ENCODE measurements at places on chromosomes 1 and 21.
A peak's percentile ranks its signal among the peaks of the same experiment; 100 is the strongest.

DNA sequence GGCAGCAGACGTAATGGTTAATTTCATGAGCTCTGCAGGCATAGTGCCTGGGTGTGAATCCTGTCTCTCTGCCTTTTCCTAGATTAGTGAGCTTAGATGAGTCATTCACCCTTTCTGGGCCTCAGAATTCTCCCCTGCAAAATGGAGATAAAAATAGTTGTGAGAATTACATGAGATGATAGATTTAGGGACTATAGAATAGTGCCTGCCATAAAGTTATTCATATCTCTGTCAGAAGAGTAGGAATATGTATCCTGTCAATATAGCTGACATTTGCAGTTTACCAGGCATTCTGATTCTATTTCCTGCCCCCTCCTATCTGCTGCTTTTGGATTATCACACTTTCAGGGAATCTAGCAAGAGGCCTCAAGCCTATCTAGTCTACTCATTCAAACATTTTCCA lies 112.0 kb downstream of the PDE4B start:
- peak; percentile 15 for DNase-seq

DNA sequence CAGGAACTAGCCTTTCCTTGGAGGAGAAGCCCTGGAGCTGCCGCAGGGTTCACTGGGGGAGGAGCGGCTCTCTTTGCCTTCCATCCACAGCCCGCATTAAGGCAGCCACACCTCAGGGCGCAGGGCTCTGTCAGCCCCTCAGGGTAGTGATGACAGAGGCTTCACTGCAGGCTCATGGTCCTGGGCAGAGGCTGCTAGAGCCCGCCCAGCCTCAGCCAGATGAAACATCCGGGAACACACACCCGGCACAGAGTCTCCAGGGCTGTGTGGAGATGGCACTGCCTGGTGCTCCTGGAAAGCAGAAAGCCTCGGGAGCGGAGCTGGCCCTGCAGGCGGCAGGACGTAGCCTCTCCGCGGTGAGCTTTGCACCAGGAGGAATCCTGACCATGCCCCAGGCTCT lies 29.4 kb upstream of the PEX10 start:
- DNase-seq, result no peak

- no peak for DNase-seq
These were observed 28.4 kb downstream of the SLC27A3 start for GRCh38 chr1:153803470-153804056.

DNA sequence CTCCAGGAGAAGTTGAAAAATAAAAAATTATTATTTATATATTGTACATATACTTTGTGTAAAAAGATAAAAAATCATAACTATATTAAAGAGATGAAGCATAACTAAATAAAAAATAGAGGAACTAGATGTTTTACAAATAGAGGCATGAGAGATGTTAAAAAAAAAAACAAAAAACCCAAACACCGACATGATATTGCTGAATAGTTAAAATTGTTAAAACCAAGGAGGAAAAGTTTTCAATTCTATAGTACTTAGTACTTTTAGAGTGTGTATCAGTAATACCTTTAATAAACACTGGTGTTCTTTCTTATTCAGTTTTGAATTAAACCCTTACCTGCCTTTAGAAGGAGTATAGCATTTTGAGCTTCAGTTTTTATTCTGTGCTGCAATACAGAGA lies 32.1 kb downstream of the BACH1 start:
- DNase-seq, result no peak

DNA sequence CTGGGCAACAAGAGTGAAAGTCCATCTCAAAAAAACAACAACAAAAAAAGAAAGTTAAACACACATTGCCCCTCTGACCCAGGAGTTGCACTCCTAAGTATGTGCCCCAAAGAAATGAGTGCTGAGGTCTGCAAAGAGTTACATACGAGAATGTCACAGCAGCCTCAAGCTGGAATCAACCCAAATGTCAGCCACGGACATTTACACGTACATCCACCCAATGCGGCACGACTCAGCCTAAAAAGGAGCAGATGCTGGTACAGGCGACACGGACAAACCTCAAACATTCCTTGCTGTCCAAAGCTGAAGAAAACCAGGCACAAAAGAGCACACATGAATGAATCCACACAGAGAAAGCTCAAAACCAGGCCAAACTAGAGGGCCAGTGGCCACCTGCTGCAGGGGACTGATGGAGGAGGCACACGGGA lies 46.8 kb upstream of the ECE1 start:
- DNase-seq, result no peak

DNA sequence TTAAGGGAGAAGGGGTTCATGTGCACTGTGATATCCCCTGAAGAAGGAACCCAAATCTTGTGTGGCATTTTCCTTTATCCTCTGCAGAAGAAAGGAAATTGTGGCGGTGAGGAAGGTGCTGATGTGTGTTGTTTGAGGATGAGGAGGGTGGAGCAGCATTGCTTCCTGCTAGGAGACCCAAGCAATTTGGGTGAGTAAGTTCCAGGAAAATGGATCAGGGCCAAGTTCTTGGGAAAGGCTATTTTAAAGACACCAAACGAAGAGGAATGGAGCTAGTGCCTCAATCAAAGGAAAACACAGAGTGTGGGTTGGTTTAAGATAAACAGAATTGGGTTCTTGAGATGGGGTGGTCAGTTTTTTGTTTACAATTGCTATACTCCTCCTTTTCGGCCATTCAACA lies 86.7 kb upstream of the MARK1 start:
- DNase-seq, result no peak

- DNase-seq, result peak; percentile 52
These were observed 7.0 kb downstream of the KCNAB2 start for GRCh38 chr1:6052543-6053205.

GRCh38 chr1:25999041-25999800 lies 1.4 kb upstream of the PAFAH2 start:
- no peak for DNase-seq

- peak; percentile 8 for DNase-seq
These were observed at the start of gene FHAD1 for GRCh38 chr1:15246960-15247614. Gene FHAD1 (plus strand): TSS chr1:15247223. CDS start chr1:15251785, 4,562 bp downstream.

DNA sequence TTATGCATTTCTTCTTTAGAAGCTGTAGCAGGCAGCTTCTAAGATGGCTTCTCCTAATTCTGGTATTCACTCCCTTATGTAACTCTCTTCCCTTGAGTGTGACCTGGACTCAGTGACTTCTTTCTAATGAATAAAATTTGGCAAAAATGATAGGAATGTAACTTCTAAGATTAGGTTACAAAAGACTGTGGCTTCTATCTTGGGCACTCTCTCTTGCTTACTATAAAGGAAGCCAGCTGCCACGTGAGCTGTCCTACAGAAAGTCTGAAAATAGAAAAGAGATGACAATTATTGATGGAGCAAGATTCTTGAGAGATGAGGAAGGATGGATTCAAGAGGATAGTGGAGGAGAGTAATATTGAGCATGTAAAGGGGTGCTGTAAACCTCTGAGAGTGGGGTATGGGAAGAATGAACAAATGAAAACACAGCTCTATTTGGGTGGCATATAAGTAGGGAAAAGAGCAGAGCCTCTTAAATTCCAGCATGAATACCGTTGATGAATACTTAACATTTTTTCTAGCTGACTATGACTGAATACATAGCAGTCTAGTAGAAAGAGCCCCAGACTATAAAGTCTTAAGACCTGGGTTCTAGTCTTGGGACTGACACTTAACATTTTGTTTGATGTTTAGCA lies 5.5 kb downstream of the TSEN15 start:
- peak; percentile 80 for DNase-seq

- no peak for DNase-seq
These were observed 376 bp downstream of the AVPR1B start for GRCh38 chr1:206116873-206117150.

GRCh38 chr21:17775431-17776126 lies 43.6 kb downstream of the C21orf91 start:
- no peak for DNase-seq

GRCh38 chr21:44449473-44450363 lies 5.6 kb upstream of the LRRC3 start:
- DNase-seq, result no peak

- no peak for DNase-seq
These were observed 106.4 kb downstream of the KAZN start for GRCh38 chr1:14704846-14705245.

- DNase-seq, result no peak
These were observed 15.8 kb downstream of the THRAP3 start for GRCh38 chr1:36239941-36240637.

GRCh38 chr1:72284084-72284347 lies 1.7 kb upstream of the NEGR1 start:
- peak; percentile 25 for DNase-seq

DNA sequence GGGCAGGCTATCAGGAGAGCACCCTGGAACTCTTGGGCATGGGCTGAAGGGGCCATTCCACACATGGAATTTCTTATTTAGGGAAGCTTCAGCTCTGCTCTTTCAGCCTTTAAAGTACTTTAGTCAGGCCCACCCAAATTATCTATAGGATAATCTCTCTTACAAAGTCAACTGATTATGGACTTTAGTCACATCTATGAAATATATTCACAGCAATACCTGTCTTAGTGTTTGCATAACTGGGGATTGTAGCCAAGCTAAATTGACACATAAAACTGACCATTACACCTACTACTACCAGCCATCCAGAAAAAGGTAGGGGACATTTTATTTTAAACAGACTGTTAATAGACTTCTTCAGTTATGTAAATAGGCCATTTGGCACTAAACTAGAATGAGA lies 114.9 kb upstream of the VANGL1 start:
- DNase-seq, result no peak

DNA sequence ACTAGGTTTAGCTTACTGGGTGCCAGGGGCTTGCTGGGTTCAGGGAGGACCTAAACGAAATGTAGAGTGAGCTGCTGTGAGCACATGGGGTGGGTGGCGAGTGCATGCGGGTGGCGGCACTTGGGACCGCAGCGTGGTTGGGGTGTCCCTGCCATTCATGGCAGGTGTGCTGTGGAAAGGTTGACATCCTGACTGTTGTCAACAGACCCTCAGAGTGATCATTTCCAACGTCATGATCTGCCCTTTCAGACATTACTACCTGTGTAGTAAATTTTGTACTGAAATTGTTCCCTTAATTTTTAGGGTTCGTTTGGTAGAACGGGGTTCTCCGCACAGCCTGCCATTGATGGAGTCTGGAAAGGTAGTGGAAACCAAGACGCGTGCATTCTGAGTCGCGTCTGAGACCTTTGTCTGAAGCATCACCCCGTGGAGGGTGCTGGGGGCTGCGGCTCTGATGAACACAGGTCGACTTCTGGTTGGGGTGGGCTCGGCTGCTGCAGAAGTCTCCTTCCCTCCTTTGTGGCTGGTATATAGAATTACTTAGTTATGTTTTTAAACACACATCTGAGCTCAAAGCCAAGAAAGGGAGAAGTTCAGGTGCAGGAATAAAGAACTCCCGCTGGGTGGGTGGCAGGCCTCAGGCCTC lies 43.3 kb downstream of the S100B start:
- DNase-seq, result no peak

DNA sequence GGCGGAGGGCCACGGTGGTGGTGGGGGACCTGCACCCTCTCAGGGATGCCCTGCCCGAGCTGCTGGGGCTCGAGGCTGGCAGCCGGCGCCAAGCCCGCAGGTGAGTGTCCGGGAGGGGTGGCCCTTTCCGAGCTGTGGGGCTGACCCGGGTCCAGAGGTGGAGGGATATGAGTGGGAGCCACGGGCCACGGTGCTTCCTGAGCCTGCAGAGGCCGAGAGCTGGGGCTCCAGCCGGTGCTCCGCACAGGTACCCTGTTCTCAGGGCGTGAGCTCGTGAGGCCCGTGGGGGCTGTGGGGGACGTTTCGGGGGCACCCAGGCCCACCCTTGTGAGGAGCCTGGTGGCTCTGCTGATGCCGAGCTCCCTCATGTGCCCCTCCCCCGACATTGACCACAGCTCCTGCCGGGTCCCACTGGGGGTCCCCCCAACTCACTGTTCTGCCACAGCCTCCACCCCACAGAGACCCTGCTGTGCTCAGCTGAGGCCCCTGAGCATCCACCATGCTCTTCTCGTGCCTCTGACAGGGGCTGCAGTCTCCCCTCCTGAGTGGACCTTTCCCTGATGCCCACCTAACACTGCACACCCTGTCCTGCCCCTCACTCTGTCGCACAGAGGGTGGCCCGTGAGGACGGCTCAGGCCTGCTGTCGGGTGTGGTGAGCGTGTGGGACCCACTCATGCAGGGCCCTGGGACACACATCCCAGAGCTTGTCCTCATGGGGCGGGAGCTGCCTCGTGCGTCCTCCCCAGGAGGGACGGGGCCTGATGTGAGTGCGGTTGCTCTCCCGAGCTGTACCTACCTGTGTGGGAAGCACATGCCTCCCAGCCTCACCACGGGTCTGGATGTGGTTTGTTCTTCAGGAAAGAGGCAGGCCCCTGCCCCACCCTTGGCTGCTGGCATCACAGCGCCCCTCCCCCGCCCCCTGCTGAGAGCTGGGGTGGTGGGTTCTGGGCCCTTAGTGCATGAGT lies 27.5 kb downstream of the SLX9 start:
- no peak for DNase-seq

DNA sequence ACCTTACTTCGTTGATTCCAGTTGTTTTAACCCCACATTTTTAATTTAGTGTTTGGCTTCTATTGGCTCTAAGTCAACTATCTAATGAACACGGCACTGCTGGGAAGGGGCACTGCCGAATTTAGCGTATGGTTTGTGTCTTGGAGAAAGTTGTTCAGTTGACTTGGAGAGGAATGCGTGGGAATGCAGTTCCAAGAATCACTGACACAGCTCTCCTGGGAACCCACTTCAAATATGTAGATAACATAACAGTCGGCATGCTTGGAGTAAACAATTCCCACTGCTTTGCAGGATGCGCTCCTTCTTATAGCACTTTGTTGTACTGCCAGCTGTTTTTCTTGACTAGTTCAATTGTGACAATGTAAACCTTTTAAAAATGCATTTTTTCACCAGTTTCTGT lies 104.3 kb downstream of the RYR2 start:
- no peak for DNase-seq

DNA sequence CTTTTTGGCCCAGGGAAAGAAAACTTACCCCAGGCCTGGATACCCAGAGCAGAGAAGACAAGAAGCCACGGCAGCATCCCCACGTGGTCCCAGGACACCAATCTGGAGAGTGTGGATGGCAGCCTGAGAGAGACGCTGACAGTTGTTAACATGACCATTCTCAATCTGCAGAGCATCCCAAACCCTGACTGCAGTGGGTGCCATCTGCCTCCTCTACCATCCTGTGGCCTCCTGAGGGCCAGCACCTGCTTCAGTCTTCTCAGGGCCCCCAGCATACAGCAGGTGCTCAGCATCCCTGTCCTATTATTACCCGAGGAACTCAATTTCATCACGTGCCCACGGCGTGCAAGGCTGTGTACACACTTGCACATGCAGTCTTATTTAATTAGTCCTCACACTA lies 785 bp downstream of the PGLYRP4 start:
- DNase-seq, result no peak

GRCh38 chr1:91913018-91913417 lies 27.1 kb upstream of the TGFBR3 start:
- peak; percentile 4 for DNase-seq
